Kasumi-1 (cell line): ENCODE measurements at places on chromosomes 7 and 10.
A peak's percentile ranks its signal among the peaks of the same experiment; 100 is the strongest.

DNA sequence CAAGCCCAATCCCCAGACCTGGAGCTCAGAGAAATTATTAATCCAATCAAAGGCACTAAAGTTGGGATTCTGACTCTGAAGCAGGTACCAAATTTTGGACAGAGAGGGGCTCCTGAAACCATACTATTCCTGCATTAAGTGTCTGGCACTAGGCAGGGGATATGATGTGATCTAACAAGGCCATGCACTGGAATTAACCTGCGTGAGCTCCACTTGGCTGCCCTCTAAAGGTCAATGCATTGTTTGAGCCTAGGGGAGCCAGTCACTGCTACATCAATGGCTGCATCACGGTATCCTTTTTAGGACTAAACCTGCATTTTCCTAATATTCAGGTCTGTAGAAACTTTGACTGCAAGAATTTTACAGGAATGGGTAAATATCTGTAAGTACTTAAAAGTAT is 42.1 kb downstream of the ST8SIA6 start:
- peak; percentile 26 for DNase-seq

GRCh38 chr10:101237081-101237981 is 8.1 kb upstream of the LBX1 start:
- DNase-seq: no peak

DNA sequence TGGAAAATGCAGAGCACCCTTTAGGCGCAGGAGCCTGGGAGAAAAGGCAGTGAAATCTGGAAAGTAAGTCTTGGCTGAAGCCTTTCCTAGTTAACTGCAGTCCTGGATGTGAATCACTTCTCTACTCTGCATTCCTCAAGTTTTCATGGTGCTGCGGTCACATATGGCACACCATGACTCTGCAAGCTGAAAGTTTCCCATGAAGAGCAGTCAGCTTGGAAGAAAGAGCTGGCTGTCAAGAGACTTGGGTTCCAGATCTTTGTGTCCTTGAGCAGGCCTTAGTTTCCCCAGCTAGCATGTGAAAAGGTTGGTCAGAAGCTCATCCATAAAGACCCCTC is 548.3 kb downstream of the SORCS3 start:
- DNase-seq: no peak

DNA sequence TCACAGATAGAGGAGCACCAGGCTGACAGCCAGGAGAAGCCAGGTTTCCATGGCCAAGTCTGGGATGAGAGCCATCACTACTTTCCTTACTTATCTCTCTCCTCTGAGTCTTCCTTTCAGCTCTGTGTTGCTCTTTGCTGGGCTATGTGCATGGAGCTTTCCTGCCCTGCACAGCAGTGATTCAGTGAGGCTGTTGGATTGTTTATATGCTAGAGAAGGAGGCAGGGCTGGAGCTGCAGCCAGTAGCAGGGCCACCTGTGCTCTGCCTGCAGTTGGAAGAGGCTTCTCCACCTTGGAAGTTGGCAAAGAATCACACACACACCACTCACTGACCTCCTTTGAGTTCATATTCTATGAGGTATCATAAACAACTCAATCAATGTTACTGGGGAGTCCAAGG is at the start of gene CYP3A4:
Gene CYP3A4, minus strand, starts transcription at position 178 of the 400 bp plus-strand sequence. Its CDS starts 103 bp downstream, at position 75.
- DNase-seq: no peak

DNA sequence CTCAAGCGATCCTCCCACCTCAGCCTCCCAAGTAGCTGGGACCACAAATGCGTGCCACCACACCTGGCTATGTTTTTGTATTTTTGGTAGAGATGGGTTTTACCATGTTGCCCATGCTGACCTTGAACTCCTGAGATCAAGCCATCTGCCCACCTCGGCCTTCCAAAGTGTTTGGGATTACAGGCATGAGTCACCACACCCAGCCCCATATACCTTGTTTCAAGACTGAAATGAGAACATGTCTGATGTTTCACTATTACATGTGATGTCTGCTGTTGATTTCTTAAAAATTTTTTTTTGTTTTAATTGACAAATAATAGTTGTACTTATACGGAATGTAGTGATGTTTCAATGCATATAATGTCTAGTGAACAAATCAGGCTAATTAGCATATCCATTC is 14.5 kb downstream of the KLHL7 start:
- no peak for DNase-seq

- DNase-seq: no peak
Measured at GRCh38 chr7:69768986-69769595, 170.8 kb downstream of the AUTS2 start.
